Panc1 (cell line): ENCODE measurements at places on chromosomes 1 and 21.

- no peak for DNase-seq
These were observed 50.9 kb downstream of the SLC37A1 start for GRCh38 chr21:42564561-42564971.

DNA sequence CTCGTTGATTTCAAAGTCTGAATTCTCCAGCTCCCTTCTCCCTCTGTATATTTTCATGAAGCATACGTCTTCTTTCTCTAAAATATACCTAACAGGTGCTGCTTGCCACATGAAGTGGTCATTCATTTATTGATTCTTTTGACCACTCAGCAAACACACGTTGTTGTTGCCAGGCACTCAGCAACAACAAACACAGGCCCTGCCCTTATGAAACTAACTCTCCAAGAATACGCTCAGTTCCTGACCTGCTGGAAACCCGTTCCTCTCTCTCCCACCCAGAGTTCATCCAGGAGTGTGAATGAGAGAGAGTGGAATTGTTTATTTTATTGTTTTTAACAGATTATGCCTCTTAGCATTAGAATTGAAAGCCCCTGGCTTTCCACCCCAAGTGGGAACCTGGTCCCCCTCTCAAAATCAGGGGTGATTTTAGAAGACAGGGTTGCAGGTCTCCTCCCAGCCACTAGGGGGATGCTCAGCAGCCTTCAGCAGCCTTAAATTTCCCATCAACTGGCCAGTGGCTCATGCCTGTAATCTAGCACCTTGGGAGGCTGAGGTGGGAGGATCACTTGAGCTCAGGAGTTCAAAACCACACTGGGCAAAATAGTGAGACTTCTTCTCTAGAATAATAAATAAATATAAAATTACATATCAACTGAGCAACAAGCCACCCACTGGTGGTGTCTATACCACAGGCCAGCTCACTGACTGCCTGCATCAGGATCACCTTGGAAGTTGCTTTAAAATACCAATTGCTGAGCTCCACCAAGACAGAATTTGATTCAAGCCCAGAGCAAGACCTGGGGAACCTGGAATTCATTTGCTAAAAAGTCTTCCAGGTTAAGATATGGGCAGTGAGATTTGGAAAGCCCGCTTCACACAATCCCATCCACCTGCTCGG is 181.0 kb upstream of the KLHDC7A start:
- peak; percentile 2 for DNase-seq

GRCh38 chr1:100323419-100324106 is 28.7 kb upstream of the CDC14A start:
- no peak for DNase-seq

DNA sequence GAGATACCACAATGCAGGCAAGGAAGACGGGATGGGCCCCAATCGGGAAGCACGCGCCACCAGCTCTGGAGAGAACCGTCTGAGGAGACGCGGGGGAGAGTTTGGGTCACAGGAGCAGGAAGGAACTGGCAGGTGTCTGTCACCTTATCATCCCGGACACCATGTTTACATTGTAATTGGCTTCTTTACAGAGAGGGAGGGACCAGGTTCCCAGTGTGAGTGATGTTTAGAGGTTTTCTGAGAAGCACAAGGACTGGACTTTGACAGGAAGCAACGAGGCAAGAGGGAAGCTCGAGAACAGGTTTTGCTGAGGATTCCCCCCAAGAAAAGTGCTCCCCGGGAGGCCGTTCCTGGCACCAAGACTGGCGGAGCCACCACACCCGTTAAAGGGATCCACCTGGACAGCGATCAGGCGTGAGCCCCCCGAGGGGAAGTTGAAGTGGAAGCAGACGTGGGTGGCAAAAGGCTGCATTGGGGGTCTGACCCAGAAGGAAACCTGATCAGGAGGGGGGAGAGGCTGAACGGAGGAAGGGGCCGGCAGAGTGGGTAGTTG is 957 bp downstream of the EPS15 start:
- no peak for DNase-seq

- DNase-seq: no peak
These were observed 876 bp downstream of the KCNJ15 start for GRCh38 chr21:38257667-38258066.
